Stimulated activated CD4-positive, alpha-beta T cell treated with anti-CD3 and anti-CD28 coated beads, Interleukin-15, amount 100 ng/mL, for 1 hour (primary cell): ENCODE measurements at places on chromosomes 12 and 14.

- no peak for DNase-seq
Measured at GRCh38 chr12:113154351-113154973, 4.9 kb downstream of the CFAP73 start.

DNA sequence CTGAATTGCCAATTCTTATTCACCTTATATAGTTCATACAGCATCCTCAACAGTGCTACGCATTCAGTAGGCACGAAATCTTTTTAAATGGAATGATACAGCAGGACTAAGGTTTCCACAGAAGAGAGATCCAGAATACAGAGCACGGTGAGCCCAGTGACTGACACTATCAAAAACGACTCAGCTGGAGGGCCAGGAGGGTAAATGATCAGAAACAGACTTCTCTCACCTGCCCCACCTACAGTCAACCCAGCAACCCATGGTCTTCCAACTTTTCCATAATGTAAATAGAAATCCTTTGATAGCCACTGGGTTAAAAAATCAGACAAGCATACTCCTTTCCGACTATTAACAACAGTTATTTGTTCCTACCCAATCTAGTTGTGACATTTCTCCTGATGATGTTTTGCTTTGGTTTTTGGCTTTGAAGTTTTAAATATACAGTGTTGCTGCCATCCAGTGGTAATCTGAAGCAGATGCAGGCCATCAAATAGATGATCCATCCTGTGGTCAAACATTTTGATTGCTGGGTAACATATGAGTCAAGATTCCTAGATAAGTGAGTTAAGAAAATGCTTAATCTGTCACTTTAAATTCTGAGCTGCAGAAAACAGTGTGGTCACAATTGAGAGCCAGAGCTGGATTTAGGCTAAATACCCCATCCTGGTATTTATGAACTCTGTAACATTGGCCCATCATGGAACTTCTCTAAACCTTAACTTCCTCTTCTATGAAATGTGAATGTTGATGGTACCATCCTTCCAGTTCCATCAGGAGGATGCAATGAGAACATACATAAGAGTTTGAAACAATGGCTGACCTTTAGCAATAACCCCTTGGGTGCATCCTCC, 42.0 kb downstream of the GPHB5 start:
- DNase-seq = no peak

DNA sequence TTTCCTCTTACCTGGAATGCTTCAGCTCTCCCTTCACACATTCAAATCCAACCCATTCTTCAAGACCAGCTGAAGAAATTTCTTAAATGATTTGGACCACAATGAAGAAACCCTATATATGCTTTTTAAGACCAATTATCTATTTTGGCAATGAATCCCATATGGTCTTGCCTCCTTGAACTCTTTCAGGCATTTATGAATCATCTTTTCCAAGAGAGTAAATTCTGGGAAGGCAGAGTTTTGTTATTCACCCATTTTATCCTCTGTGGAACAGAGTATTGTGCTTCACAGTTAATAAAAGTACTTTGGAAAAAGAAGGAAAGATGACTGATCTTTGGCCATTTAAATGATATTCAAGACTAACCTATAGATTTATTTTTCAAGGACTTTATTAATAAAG, 14.0 kb downstream of the GIT2 start:
- DNase-seq = no peak

- no peak for DNase-seq
Measured at GRCh38 chr12:16238661-16239060, 38.8 kb downstream of the SLC15A5 start.

DNA sequence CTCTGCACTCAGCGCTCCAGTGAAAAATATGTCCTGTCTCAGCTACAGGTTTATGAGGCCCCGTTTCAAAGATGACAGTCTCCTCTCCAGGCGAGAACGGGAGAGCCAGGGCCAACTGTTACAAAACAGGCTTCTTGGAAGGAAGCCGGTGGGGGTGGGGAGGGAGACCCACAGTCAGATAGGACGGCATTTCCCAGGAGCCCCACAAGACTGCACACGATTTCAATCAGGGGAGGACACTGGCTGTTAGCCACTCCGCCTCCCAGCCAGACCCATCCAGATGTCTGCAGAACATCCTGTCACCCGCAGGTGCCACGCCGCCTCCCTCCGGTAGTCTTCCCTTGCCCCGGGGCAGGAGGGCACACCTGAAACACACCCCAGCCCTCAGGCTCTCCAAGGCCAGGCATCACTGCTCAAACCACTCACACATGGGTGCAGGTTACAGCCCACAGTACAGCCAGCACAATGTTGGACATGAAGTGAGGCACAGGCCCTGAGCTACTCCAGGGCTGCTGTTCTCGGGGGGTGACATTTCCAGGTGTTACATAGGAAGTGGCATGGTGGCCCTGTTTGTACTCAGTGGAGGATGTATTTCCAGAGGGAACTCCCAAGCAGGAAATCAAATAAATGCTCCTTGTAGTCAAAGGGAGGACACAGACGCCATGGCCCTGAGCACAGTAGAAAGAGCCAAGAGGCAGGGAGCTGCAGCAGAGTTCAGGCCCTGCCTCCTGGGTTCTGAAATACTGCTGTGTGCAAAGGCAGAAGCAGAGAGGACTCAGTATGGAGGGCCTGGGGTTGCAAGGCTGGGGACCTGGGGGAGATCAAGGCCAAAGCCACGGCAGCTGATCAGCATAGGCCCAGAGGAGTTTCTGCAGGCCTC, 138.1 kb downstream of the BCL11B start:
- DNase-seq = no peak

GRCh38 chr12:108875682-108876361, 4.1 kb upstream of the DAO start:
- no peak for DNase-seq
